ENCODE measurements at places on chromosomes 11 and 22.

DNA sequence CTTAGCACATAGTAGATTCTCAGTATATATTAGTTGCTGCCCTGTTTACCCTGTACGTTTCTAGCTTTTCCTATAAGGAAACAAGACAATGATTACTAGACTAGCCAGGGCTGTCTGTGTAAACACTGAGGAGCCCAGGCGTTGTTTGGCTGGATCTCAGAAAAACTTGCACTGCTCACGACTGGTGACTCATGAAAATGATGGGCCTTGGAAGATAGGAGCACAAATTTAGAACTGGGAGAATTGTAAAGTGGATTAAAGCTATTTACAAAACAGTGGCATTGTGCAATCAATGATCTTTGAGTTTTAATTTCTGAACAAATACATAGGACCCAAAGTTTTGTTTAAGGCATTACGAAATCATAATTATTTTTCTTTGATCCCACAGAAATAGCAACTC lies 276.9 kb downstream of the FAM76B start:
- DNase-seq: no peak

- DNase-seq: no peak
These were observed 40.8 kb upstream of the TLCD5 start for GRCh38 chr11:120284272-120284671.

- DNase-seq: no peak
These were observed 21.4 kb upstream of the AQP11 start for GRCh38 chr11:77568306-77568705.

GRCh38 chr11:118930094-118930712 lies 4.5 kb upstream of the BCL9L start:
- DNase-seq: peak; percentile 88

- no peak for DNase-seq
These were observed 742 bp upstream of the CASP4 start for GRCh38 chr11:104968856-104969776.

DNA sequence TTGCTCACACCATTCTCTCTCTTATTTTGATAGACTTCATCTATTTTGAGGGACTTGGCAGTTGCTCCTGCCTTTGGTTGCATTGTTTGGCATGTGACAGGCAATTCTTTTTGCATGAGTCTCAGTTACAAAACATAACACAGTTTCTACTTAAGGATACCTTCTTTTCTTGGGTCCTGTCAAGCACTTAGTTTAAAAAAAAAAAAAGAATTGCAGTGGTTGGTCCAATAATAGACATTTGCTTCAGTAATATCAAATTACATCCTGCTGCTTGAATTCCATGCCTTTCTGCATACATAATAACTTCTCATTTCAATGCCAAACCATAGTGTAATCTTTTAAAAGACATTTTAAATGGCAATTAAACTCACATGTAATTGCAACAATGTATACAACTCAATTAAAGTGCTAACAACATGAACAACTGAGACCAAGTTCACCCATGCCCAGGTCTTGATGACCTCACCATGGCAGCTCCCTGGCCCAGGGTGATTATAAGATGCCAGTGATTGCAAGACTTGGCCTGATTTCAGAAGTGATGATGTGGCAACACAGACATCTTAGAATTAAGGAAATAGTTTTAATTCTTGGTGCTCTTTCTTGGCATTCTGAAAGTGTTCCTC lies 32.2 kb upstream of the PLET1 start:
- DNase-seq: no peak

DNA sequence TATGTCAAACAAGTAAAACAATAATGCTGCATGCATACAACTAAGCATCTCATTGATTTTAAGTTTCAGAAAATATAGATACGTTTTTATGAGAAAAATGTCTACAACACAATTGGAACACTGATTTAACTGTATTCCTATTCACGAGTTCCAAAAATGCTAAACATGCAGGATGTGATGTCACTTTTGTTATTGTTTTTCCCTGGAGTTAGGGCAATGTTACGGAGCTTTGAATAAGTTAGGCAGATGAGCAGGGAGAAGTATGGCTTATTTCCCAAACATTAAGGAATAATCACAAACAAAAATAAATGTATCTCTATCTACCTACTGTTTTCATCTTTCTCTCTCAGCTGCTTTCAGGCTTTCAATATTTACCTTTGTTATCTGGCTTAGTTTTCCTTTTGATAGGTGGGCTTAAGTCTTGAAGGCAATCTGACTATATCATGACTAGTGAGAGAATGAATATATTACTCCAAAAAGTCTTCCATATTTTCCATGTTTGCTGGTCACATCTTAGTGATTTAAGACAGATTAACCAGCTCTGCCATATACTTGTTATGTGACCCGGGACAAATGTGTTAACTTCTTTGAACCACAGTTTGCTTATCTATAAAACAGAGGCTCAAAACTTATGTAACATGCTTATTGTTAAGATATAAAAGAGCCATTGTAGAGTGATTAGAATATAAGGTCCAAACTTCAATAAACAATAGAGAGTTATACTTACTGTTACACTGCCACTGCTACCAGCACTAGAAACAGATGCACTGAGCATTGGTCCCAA lies 854.4 kb upstream of the CCDC90B start:
- no peak for DNase-seq

DNA sequence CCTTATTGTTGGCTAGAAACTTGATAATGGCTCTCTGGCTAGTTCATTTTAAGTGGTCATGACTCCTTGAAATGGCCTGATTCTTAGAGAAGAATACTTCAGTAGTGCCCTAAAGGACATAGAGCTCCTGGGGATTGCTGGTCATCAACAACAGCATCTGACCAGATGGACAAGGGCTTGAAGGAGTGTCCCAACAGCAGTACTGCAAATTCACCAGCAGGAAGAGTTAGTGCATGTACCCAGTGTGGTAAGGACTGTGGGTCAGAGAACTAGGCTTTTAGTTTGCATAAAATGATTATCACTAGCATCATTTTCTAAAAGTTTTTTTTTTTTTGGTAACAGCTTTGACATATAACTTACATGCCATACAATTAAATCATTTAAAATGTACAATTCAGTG lies 39.5 kb upstream of the CUL5 start:
- DNase-seq: no peak

DNA sequence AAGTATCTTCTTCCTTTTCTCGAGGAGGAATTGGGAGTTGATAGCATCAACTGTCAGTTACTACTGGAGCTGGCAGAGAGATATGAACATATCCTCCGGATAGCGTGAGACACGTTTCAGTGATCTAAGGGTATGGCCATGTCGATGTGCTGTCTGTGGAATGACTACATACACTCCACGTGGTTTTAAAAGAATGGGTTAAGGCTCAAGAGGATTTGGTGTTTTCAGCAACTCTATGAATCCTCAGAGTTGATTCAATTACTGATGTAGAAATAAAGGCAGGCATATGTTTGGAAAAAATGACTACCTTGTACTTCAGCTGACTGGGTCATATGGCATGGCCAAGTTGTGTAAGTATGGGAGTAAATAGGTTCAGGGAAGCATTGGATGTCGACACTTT lies 22.9 kb downstream of the MMP13 start:
- DNase-seq: no peak

DNA sequence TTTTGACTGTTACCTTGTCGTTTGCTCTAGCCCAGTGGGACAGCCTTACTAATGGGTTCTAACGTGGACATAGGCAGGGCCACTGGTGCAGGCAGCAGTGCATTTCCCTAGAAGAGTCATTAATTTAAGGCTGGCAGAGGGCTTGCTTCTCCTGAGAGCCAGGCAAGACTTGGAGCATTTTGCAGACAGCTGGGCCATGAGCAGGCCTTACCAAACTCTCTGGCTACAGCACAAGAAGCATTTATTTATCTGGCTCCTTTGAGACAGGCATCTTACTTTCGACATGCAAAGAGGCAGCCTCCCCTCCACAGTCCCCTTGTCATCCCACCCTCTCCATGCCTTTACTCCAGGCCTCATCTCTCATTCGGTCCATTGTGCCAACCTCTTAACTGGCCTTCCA lies 139.9 kb downstream of the CSNK2A3 start:
- no peak for DNase-seq

DNA sequence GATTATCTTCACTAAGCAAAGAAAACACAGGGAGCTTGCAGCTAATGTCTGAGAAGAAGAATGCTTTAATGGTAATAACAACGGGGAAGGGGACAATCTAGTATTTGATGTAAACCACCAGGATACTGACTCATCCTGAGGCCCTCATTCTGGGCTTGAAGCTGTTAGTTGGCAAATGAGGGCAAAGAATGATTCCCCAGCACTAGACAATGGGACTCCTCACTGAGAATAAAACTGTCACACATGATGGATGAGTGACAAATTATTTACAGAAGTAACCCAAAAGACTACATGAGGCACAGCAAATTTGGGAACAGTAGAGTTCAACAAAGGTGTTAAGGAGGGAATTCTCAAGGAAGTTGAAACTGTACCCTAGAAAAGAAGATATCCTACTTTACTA lies 76.3 kb downstream of the FAM168A start:
- no peak for DNase-seq

GRCh38 chr11:37322333-37323194 lies 724.5 kb upstream of the RAG2 start:
- no peak for DNase-seq

GRCh38 chr11:119990309-119991021 lies 147.4 kb downstream of the TRIM29 start:
- DNase-seq: no peak

DNA sequence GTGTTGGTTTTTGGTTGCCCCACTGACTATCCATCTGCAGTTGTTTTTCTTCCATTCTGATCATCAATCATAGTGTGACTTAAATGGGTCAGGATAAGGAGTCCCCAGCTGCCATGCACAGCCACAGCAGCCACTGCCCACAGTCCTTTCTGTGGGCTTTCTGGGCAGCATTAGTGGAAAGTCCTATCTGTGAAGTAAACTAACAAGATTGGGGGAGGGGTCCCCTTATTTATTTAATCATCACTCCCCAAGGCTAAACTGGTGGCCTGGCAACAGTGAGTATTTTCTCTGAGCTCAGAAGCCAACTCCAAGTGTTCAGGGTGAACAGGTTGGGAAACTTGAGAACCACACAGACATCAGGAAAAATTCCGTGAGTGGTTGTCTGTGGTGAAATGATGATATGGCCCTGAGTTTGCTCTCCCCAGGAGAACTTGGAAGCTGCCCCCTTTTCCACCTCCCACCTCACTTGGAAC lies 145.0 kb downstream of the CCDC34 start:
- DNase-seq: no peak

DNA sequence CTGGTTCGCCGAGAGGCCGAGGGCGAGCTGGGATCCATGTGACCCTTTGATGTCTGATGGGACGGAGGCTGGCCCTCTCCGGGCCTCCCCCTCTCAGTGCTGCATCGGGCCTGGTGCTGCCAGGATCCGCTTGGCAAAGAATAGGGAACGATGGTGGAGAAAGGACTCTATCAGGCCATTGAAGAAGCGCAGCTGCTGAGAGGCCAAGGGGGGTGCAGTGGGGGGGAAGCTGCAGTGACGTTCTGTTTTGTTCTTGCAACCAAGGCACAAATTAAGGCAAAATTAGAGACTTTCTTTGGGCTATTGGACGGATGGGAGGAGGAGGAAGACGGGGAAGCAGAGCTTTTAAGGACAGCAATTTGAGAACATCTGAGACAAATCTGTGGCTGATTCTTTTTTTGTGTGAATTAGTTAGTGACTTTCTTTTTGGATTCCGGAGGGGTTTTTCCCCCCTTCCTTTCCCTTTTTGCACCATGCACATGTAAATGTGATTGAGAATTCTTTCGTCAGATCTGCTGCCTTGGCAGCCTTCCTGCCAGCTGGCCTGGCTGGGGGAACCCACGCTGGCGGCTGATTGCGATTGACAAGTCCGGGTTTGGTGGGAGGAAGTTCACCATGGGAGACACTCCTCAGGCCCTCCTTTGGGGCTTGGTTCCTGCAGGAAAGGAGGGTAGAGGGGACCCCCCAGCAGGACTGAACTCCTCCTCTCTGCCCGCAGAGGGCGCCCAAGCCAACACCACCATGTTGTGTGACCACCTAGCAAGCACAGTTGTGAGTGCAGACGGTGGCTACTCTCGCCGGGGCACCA lies 214.6 kb downstream of the NTM start:
- DNase-seq: no peak

DNA sequence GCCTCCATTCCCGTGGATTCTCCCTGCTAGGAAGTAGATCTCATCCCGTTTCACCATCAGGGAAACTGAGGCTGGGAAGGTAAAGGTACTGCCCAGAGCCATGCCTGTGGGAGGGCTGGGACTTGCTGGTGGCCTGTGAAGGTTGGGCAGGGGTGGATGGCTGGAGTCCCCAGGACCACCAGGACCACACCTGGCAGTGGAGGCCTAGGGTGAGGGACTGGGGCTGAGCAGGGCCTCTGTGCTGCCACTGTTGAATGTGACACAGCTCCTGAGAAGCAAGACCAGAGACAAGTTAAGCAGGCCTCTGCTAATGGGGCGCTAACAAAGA lies 26.2 kb upstream of the PRODH start:
- no peak for DNase-seq

- DNase-seq: peak; percentile 72
These were observed 29.9 kb downstream of the ALG9 start for GRCh38 chr11:111841370-111842053.

GRCh38 chr11:26070714-26071380 lies 261.1 kb upstream of the ANO3 start:
- no peak for DNase-seq

DNA sequence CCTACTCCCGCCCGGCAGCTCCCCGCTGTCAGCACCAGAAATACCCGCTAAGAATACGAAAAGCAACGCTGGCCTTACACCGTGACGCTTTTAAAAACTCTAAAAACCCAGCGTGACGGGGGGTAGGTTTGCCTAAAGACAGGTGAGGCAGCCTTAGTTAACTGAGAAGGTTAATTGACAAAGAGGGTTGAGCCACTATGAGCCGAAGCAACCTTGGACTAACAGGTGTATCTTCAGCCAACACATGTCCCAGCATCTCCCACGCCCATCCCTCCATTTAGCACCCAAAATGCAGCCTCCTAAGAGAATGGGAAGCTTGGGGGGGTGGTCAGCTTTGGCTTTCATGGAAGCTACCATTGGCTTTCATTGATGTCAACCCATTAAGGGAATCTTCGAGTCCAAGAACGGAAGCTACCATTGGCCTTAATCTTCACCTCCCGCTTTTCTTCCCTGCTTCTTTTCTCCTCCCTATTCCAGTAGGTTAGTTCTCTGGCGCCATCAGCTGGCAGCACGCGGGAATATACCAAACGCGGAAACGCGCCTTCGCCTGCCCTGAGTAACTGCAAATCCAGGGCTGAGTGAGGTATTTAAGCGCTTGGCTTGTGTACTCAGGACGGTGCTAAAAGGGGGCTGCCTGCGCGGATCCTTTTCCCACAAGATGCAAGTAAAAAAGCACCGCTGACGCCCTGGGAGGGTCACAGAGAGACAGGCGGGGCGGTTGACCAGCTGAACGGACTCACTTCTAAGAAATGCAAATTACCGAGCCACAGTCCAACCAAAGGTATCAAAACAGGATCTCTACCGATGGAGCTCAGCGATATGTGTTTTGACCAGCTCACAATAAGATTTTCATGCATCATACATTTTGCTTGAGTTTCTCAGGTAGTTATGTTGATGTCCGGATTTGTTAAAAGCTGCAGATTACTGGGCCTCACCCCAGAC lies 38.5 kb upstream of the GLYATL1 start:
- DNase-seq: peak; percentile 23

GRCh38 chr11:113394919-113395318 lies 7.3 kb downstream of the ANKK1 start:
- no peak for DNase-seq

GRCh38 chr11:127275774-127276173 lies 275.2 kb upstream of the KIRREL3 start:
- DNase-seq: no peak

GRCh38 chr11:2583605-2583958 lies 116.2 kb downstream of the KCNQ1OT1 start:
- DNase-seq: no peak

All from germinal center (tissue), 1 donor.